ENCODE measurements at places on chromosomes 12 and 14. TPM values are rescaled to one million over a fixed set of nuclear protein-coding genes. Genes with fewer than 3 reads are reported as not detected.

DNA sequence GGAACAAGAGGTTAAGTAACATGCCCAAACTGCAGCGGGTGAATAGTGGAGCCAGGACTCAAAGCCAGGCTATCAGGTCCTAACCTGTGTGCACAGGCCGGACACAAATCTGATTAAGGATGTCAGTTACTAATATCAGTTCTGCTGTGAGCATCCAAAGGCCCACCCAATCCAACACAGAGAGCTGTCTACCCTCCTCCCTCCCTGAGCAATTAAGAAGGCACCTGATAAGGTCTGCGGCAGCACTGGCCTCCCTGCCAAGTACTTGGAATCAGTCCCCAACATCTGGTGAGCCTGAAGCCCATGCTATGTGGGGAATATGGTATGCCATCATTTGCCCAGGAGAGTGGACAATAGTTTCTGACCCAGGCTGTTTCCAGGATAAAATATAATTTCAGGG is 3.9 kb downstream of the HEBP1 start:
- no peak for DNase-seq

Gene CEP290
- total RNA-seq: 24.6 TPM

GRCh38 chr12:78420991-78421390 is 443.6 kb upstream of the SYT1 start:
- DNase-seq: no peak

DNA sequence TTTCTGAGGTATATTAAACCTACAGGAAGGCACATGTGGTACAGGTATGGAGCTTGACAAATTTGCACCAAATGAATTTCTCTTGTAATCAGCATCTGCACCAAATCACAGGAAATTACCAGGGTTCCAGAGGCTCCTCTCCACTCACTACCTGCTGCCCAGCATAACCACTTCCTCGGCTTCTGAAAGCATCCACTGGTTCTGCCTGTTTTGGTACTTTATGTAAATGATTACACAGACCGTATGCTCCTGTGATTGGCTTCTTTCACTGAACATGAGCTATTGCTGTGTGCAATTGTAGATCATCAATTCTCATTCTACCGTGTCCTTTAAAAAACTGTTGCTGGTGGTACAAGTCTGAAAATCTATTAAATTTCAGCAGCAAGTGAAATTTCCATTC is 522.1 kb downstream of the TMEM132D start:
- DNase-seq: no peak

Gene KIF5A
- 2.6 TPM for total RNA-seq

- DNase-seq: no peak
Observed at GRCh38 chr12:86158956-86159355, 97.2 kb downstream of the MGAT4C start.

Gene ERP29
- 37.4 TPM for total RNA-seq

DNA sequence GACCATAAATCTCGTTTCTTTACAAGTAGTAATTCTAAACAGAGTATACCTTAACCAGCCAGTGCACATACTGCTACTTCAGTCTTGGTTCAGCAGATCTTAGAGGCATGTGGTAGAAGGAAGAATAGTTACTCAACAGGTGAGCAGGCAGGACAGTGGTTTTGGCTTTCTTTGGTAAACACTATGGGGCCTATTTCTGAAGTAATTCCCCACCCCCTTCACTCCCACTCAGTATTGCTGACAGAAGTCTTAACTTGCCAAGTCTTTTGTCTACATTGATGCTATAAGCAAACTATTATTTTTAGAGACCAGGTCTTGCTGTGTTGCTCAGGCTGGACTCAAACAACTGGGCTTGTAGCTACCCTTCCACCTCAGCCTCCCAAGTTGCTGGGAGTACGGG is 68.5 kb downstream of the FBXO34 start:
- DNase-seq: no peak

DNA sequence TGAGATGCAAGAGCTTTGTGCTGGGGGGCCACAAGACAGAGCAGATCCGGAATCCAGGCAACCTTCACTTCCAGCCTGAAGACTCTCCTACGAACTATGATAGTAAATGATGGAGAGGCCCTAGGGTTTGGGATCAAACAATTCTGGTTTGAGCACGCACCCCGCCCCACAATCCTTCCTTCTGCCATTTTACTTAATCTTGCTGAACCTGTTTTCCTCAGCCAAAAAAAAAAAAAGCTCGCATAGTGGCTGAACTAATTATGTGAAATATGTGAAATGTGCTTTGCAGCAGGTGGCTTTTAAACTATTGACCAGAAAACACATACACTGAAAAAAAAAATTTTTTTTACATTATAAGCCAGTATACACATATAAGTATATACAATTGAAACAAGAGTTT is 667 bp upstream of the ITFG2 start:
- DNase-seq: no peak

GRCh38 chr12:52360663-52361271 is 6.5 kb downstream of the KRT85 start:
- no peak for DNase-seq

Gene LUM
- 930 TPM for total RNA-seq

- no peak for DNase-seq
Observed at GRCh38 chr12:65817866-65818265, 6.4 kb upstream of the HMGA2 start.

GRCh38 chr14:76950055-76951020 is 78.2 kb downstream of the IRF2BPL start:
- no peak for DNase-seq

- peak; percentile 44 for DNase-seq
Observed at GRCh38 chr12:92503029-92503931, 199.5 kb upstream of the PLEKHG7 start.

DNA sequence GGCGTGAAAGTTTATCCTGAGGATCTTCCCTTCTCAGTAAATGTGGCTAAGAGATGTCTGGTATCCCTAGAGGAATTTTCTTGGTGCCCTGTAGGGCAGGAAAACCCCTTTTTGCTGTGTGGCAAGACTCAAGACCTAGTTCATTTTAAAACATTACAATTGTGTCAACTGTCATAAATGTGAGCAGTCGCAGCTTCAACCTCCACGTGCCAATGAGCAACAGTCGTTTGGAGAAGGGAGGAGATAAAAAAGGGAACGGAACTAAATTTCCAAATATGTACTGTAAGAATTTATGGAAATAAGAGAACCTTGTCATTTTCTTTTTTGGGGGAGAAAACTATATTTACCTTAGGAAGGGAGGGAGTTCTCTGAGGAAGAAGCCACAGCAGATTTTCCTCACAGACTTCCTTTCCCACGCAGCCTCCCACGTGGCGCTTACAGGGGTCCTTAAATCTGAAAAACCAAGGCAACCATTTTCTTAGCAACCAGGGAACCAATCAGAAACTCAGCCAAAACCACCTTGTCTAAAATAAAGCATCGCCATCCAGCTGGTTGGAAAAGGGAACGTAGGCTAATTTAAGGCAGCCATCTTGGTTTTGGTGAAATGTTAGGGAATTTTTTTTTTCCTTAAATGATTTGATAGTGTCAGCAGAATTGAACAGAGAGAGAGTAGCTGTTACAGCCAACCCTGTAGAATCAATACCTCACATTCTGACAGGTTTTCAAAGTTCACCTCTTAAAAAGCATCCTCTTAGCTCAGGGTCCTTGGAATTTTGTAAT is 99.1 kb downstream of the FIGNL2 start:
- DNase-seq: no peak

DNA sequence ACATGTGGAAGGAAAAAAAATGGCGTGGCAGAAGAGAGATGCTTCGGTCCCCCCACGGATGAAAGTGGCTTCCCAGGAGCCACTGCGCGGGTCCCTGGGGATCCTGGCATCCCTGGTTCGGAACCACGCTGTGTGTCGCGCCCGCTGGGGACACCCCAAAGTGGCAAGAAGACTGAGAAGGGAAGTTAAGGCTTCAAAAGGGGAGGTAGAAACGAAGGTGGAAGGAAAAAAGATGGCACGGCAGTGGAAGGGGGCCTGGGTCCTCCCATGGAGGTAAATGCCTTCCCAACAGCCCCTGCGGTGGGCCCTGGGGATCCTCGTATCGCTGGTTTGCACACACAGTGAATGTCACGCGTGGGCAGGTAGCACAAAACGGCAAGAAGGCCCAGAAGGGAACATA is 281.7 kb downstream of the ALG10 start:
- no peak for DNase-seq

DNA sequence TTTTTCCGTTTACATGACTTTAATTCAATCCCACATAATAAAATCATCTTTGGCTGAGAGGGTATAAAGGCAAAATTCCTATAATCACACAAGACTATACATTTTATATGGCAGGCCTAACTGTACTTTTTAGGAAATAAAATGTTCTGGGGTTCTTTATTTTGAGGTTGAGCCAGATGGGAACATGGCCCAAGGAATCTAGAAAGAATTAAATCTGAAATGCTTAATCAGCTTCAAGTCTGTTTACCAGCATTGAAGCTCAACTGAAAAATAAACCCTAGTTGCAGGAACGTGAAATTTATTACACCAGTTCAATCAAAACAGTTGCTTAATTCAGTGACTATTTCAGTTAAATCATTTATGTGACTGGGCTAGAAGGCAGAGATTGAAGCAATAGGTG is 191.0 kb upstream of the BTG1 start:
- DNase-seq: no peak

DNA sequence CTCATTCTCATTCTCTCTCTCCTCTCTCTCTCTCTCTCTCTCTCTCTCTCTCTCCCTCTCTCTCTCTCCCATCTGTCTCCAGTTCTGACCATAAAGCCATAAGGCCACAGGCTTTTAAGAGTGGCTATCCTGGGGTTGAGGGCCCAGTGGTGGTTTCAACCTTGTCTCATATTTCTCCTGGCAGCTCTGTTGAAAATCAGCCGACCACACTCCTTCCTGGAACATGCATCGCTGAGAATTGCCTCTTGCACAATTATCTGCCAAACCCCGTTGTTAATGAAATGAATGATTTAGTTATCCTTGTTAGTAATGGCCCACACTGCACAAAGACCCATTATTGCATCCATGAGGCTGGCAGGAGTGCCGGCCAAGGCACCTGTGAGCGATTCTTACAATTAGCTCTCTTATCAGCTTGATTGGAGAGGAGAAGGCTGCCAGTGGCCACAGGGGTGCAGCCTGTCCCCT is 30.4 kb upstream of the KCNA5 start:
- no peak for DNase-seq

- no peak for DNase-seq
Observed at GRCh38 chr12:132456944-132457495, 32.9 kb upstream of the FBRSL1 start.

DNA sequence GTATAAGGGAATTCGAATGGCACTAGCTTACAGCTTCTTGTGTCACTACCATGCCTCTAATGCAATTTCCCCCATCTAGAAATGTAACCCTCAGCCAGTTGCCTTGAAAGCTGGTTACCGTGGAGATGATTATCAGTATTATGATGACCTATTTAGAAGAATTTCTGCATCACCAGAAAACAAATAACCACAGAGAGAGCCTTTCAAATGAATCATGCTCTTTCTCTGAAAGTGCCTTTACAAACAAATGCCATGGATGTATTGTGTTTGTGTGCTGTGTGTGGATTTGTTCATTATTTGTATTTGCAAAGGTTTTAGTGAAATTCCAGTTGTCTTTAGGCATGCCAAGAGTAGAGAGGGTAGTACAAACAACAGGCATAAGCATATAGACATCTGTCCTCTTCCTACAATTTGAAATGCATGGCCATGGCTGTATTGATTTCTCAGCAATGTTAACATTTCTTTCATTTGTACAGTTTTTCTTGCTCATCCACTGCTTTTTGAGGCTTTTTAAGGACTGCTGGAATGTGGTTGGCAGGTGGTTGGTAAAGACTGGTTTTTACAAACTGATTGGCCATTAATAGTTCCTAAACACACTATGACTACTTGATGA is 266.5 kb downstream of the PAWR start:
- DNase-seq: no peak

Gene ATF7IP
- 43.2 TPM for total RNA-seq

DNA sequence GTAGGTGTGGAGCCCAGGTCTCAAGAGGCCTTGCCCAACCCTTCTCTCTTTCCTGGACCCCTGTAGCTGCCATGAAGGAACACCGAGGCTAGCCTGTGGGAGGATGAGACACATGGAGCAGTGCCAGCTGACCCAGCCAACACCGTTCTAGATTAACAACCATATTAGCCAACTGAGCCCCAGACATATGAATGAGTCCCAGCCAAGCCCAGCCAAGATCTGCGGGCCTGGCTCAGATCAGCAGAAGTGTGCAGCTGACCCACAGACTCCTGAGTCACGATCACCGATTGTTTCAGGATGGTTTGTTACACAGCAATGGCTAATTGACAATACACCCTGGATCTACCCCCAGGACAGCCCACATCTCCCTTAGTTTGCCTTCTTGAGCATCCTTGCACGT is 82.1 kb downstream of the NTF3 start:
- DNase-seq: no peak

- DNase-seq: no peak
Observed at GRCh38 chr14:56088941-56089340, 29.3 kb upstream of the PELI2 start.

Gene C12orf54
- not detected for total RNA-seq

Gene CFAP251
- total RNA-seq: 135 TPM

DNA sequence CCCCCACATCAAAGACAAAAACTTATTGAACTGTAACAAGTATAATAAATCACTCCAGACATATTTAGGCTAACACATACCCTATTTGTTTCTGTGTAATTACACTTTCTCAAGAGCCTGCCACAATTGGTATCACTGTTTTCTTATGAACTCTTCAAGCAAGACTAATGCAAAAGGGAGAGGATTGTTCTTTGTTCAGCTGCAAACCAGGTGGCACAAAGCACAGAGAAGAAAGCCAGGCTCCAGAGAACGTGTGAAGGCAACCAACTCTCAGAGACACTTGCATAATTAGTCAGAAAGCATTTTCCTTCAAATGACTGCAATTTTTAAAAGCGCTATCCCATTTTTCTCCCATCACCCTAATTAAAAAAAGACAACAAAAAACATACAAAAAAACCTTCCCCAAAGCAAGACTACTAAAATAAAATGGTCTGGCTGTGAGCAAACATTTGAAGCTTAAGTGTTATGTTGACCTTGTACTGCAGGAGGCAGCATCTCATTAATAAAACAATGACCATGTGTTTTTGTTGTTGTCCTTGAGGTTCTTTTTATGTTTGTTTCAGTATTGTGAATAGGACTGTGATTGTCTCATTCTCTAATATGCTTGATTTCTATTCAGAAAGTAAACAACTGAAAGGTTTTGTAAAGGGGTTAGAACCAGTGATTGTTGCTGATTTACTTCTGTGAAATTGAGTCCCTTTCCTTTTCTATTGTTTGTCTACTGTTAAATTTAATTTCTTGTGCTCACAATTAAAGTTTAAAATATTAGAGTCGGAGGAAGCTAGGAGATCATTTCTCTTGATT is 452.7 kb upstream of the PDE3A start:
- no peak for DNase-seq

GRCh38 chr14:75340921-75341320 is 62.3 kb downstream of the FOS start:
- peak; percentile 89 for DNase-seq

DNA sequence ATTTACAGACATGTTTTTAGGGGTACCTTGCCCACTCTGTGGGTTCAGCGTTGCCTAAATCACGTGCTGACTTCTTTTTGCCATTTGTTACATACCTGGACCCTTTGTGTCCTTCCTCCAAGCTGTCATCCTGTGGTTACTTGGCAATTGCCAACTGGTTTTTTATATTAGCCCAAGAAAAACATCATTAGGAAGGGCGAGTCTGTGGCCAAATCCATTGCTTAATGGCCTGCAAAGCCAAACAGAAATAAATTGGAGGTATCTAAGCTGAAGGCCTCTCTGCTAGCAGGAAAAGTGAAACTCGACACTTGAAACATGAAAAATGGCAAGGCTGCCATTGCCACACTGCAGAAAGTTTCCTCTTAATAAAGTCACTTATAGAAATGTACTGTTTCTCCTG is 190.4 kb downstream of the NUAK1 start:
- DNase-seq: no peak

Gene GLIPR1L1
- total RNA-seq: not detected

Gene SSTR1
- 2.0 TPM for total RNA-seq

Measured in uterus (tissue), 4 donors.